IPS DF 6.9 (cell line): ENCODE measurements at places on chromosomes 1 and 21.

DNA sequence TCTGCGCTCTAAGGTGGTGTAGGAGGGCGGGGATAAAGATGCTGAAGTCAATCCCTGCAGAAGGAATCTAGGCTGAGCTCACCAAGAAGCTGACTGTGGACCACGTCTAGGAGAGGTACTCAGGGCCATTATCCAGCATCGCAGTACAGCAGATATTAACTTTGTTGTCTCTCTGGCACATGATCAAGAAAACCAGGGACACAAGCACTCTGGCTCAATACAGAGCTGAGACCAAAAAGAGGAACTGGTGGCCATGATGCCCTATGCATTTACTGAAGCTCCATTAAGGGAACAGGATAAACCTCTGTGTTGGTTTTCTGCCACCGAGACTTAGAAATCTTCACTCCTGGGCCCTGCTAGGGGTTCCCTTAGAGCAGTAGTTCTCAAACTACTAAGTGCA is 38.0 kb upstream of the ANGPTL7 start:
- DNase-seq: no peak

DNA sequence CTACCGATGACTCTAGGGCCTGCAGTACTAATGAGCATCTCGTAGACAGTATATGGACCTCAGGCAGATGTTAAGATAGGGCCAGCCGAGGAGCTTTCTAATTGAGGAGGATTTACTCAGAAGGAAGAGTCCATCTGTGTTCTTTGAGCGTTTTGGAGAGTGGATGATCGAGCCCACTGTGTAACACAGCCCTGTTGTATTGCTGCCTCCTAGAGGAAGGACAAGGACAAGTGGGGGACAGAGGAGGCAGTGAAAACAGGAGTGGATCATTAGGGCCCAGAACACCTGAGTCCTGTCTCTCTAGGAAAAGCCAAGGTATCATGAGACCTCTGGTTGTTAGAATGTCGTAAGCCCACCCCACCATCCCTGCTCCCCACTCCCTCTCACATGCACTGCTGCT is 62.9 kb downstream of the TBX19 start:
- no peak for DNase-seq

DNA sequence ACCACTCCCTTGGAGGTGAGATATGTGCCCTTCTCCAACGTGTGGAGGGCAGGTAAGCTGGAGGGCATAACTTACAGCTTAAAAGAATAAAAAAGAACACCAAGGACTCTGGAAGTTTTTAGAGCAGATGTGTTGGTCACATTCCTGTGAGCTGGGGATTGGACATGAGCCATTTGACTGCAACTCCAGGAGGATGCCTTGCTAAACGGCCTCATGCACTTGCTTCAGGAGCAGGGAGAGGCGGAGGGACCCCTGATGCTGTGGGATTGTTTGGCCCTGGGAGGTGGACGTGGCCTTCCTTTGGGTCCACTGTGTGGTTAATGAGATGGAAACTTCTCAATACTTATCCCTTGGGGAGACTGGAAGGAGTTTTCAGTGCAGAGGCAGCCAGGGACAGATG is 185.6 kb downstream of the RHOU start:
- no peak for DNase-seq

DNA sequence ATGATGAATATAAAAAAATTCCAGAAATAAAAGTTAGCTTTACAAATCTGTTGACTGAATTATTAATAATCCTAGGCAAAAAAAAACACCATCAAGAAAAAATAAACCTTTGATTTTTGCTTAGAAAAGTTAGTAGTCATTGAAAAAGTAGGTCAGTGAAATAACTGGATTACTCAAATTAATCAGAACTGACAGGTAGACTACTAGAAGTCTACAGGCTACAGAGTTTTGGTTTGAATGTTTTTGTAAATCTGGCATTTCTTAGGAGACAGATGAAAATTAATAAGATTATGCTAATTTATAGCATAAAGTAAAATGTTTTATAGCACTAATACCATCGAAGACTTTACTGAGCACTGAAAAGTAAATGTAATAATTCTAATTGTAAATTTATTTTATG is 511.9 kb downstream of the PTPRC start:
- DNase-seq: no peak

GRCh38 chr1:118298397-118298796 is 113.4 kb upstream of the SPAG17 start:
- DNase-seq: no peak
